ENCODE measurements at places on chromosomes 4 and X.

DNA sequence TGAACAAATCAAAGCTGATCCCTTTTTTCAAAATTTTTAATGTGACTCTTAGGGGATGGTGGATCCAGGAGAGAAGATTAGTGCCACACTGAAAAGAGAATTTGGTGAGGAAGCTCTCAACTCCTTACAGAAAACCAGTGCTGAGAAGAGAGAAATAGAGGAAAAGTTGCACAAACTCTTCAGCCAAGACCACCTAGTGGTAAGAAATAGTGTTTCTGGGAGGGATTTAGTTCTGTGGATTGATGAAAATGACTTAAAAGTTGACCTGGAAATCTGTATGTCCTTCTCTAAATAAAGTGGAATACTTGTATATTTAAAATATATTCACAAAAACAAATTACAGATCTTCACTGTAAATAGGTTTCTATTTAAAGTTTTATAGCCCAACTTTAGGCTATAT is 29.2 kb downstream of the NUDT9 start:
- DNase-seq, result no peak

DNA sequence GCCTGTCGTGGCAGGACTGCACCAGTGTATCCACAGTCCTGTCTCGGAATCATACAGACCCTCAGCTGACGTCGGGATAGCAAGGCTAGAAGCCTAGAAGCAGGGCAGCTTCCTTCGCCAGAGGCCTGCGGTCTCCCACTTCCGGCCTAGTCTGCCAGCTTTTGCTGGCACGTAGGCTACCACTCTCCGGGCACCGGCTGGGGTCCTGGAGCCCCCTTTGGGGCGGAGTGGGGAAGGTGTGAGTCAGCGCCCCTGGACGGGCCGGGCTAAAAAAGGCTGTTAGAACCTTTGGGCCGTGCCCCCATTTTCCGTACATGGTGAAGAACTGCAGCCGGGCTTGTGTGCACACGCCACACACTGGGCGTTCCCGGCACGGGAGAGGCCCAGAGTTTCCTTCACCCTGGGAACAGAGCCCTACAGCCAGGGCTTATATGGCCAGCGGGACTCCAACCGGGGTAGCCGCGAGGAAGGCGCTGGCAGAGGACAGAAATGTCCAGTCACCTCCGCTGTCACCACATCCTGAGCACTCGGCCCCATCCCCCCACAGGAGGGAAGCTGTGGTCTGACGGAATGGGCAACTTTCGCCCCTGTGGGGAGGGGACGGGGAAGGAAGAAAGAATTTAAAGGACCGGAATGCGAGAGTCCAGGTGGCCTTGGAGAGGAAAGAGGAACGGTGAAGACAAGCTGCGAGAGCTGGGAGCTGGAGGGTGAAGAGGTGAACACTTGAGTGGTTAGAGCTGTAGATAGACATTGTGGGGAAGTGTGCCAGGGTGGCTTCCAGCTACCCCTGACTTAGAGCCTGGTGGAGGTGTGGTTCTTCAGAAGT is 4.6 kb downstream of the MAGIX start:
- DNase-seq, result peak; percentile 26

DNA sequence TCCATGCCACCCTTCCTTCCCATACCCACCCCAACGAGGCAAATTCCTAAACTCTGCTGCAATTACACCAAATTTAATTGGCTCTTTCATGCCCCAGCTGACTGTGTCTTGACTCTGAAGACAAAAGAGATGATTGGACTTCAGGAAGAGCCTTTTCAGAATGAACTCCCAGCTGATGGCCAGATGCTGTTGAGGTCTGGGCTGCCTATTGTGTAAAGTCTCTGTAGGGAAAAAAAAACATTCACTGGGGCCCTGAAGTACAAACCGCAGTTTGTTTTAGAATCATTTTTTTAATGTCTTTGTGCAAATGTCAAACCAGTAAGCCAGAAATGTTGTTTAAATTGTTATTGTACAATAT is 174.8 kb downstream of the HHIP start:
- no peak for DNase-seq

DNA sequence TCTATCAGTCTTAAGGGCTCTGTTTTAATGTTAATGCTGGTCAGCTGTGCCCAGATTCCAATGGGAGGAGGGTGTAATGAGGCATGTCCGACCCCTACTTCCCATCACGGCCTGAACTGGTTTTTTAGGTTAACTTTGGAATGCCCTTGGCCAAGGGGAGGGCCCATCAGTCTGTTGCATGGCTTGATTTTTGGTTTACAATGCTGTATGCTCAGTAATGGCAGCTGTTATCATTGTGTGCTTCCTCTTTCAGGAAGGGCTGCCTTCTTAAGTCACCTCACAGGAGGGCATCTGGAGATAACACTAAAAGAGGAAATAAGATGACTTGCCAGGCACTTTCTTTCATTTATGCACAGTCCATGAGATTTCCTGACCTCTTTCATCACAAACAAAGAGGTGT is 36.3 kb downstream of the ATXN3L start:
- no peak for DNase-seq
